ENCODE measurements at places on chromosomes 6 and 20.

- DNase-seq: no peak
Measured at GRCh38 chr6:114284281-114284680, 58.5 kb downstream of the HS3ST5 start.

DNA sequence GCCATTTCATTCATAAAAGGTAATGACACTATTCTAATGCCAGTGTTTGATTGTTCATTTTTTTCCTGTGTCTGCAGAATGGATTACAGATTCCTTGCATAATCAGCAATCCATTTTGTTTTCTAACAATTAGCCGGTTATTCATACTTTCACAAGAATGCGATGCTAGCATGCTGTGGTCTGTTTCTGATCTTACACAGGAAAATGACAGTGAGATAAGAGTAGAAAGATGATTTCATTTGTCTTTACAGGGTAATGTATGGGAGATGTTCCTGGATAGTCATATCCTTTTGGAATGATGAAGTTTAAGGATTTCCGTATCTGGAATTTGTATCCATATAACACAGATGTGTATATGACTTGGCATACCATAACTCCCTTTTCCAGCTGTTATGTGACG lies 207.3 kb downstream of the FARS2 start:
- no peak for DNase-seq

DNA sequence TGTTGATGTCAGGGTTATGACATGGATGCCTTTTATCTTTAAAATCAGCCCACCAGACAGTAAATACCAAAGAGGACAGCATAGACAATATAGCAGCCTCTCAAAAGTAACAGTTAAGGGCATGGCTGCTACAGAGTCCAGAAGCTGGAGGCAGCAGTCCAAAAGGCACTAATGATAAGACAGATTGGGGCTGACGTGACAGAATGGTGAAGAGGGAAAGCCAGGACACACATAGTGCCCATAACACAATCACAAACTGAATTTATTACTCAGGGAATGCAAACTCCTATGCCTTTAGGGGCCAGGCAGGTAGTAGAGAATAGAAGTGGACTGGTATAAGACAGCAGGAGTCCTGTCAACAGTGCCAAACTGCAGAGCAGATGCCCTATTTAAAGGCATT lies 40.7 kb downstream of the TP53INP2 start:
- DNase-seq: no peak

DNA sequence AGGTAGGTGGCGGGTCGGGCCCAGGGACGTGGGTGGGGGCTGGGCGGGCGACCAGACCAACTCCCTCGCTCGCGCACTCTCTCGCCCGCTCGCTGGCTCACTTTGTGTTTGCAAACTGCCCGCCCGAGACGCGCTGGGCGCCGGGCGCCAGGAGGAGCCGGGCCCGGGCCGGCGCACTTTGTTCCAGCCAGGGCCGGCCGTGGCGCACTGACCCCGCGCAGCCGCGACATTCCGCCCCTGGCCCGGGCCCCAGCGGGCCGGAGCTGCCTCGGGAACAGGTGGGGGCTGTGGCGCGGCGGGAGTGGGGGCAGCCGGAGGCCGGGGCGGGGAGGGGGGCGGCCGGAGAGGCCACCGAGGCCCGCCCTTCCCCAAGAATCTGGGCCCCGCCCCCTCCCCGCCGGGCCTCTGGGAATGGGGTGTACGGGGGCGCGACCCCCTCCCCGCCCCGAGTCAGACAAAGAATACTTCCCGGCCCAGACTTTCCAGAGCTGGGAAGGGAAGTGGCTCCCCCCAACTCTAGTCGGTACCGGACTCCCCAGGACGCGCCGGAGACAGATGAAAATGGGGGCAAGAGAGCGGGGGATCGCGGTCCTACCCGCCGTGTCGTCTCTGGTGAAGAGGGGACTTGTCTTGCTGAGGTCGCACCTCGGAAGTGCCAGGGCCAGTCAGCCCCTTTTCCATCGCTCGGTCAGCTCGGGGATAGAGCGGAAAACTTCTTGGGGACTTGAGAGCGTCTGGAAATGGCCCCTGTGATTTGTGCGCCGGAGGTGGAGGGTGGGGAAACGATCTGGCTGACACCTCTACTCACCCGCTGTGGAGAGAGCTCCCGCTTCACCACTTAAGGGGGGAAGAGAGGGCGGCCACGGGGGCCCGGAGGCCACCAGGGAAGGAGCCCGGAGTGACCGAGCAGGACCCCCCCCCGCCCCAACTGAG lies 951 bp downstream of the FOXP4 start:
- no peak for DNase-seq

- no peak for DNase-seq
Measured at GRCh38 chr6:15754035-15754705, 91.3 kb upstream of the DTNBP1 start.

- DNase-seq: no peak
Measured at GRCh38 chr20:50663095-50663821, 28.1 kb downstream of the RIPOR3 start.
